ENCODE measurements at places on chromosomes 11 and 22.

DNA sequence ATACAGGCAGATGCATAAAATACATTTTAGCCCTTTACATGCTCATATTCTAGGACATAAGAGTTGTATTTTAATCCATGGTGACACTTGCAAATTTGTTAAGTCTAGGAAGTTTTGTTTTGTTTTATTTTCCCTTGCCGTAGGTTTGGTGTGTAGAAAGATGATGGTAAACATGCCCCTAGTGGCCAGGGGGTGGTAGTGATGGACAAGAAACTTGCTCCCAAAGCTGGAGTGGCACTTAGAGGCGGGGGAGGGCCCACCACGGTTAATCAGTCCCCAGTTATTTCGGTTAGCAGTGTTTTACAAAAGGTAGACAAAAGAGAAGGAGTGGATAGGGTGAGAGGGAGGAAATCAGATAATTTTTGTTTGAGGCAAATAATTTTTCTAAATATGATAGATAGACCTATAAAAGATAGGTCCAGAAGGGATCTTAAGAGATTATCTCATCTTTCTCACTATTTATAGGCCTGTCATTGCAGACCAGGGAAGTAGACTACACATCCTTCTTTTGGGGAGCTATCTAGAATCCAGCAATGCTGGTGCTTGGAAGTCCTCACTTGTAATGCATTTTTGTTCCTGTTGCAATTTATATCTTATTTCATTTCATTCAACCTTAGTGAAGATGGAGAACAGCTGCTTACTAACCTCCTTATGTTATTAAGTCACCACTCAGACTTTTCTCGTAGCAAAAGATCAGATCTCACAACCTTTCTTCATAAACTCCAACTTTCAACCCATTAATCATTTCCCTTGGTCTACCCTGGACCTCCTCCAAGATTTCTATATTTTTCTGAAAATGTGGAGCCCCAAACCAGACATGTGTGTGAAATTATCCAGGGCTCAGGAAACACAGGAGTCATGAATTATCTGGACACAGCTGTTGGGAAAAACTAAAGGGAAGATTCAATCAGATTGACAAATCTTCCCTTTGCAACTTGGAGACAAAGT lies 5.9 kb upstream of the BDNF start:
- no peak for DNase-seq
- H3K4me1 ChIP-seq: peaks cover 6% of the 10 kb centered on the region
- H3K27ac ChIP-seq: no peak overlapping the region
- H3K36me3 ChIP-seq: no peaks in the 10 kb centered on the region

GRCh38 chr11:58629857-58630256 lies 7.4 kb downstream of the CNTF start:
- no peaks in the 10 kb centered on the region for H3K27me3 ChIP-seq
- no peaks in the 10 kb centered on the region for H3K4me1 ChIP-seq
- no peak overlapping the region for H3K27ac ChIP-seq
- DNase-seq: peak; percentile 61
- H3K4me3 ChIP-seq: no peak overlapping the region

DNA sequence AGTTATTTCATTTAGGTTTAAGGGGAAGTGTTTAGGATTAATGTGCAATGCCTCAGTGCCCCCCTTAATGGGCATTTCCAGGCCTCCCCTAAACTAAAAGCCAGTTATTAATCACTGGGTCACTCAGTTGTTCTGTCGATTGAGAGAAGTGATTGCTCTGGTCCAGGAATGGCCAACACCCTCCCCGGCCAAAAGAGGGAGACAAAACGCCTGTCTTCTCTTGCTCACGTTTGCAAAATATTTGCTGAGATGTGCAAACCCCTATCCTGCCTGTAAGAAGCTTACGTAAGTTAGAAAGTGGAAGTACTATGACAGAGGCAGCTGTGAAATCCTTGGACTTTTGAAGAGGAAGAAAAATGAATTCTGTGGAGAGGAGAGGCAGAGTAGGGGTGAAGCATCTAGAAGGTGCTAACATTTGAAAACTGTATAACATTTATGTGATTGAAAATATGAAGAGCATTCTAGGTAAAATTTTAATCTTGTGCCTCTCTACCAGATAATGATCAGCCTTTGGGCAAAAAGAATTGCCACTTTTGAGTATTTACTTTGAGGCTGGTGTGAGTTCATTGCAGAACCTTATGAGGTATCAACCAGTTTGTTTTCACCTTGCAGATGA lies 37.7 kb downstream of the NTM start:
- no peaks in the 10 kb centered on the region for H3K4me1 ChIP-seq
- H3K4me3 ChIP-seq: no peak overlapping the region
- no peaks in the 10 kb centered on the region for H3K36me3 ChIP-seq

DNA sequence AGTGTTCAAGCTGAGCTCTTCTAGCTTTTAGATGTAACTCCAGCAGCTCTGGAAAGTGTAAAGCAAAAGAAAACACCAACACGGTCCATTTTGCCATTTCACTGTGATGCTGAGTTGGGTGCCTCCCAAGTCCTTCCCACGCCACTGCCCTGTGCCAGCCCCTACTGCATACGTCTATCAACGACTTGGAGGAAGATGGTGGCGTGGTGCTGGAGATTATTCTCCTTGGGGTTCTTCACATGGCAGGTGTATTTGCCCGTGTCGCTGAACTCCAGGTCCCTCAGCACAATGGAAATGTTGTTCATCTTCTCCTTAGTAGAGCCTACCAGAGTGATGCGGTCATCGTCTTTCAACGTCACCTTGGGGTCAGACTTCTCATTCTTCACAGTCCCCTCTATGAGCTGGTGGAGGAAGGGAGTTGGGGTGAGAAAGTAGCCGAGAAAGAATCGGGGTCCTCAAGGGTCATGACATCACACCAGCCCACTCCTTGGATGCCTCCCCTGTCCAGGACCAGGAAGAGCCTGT lies 8.9 kb downstream of the SCN4B start:
- H3K27ac ChIP-seq: no peak overlapping the region
- peaks cover 2% of the 10 kb centered on the region for H3K27me3 ChIP-seq
- H3K4me1 ChIP-seq: peaks cover 10% of the 10 kb centered on the region
- H3K36me3 ChIP-seq: no peaks in the 10 kb centered on the region

- no peaks in the 10 kb centered on the region for H3K4me1 ChIP-seq
- no peak overlapping the region for H3K4me3 ChIP-seq
- H3K27ac ChIP-seq: no peak overlapping the region
- DNase-seq: no peak
- H3K27me3 ChIP-seq: no peaks in the 10 kb centered on the region
Observed at GRCh38 chr11:107259811-107260221, 197.8 kb downstream of the CWF19L2 start.

GRCh38 chr11:11993839-11994238 lies 14.6 kb downstream of the DKK3 start:
- H3K36me3 ChIP-seq: no peaks in the 10 kb centered on the region
- H3K27me3 ChIP-seq: no peaks in the 10 kb centered on the region
- no peak overlapping the region for H3K4me3 ChIP-seq
- DNase-seq: no peak
- peaks cover 19% of the 10 kb centered on the region for H3K4me1 ChIP-seq

Data from natural killer cell (primary cell).